ENCODE measurements at places on chromosomes 3 and 15.

DNA sequence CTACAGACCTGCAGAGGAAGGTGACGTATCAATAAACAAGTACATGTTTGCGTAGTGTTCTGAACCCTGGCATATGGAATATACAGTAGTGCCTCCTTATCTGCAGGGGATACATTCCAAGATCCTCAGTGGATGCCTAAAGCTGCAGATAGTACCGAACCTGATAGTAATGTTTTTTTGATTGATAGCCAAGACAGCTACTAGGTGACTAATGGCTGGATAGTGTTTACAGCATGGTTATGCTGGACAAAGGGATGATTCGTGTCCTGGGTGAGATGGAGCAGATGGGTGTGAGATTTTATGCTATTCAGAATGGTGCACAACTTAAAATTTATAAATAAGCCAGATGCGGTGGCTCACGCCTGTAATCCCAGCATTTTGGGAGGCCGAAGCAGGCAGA lies 55.8 kb upstream of the IGF2BP2 start:
- DNase-seq = no peak

- DNase-seq = peak; percentile 71
Observed at GRCh38 chr3:74845081-74845480, 230.6 kb upstream of the CNTN3 start.

GRCh38 chr3:127684871-127685707 lies 12.3 kb downstream of the ABTB1 start:
- DNase-seq = no peak

DNA sequence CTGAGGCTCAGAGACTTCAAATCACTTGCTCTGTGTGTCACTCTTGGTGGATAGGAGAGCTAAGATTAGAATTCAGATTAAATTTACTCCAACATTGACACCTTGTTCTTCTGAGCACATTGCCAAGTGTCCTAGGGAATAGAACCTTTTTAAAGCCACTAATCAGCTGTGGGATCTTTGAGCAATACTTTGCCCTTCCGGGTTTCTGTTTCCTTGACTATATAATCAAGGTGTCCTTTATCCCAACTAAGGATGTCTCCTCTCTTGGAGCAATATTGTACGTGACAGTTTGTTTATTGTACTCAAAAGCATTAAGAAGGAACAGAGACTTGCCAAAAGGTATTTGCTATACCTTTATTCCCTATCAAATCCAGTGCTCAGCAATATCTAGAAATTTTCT lies 170.9 kb upstream of the CADPS start:
- no peak for DNase-seq

GRCh38 chr3:131328721-131329120 lies 52.9 kb upstream of the NUDT16 start:
- no peak for DNase-seq

GRCh38 chr3:44048196-44048924 lies 193.3 kb upstream of the TOPAZ1 start:
- DNase-seq = peak; percentile 52

DNA sequence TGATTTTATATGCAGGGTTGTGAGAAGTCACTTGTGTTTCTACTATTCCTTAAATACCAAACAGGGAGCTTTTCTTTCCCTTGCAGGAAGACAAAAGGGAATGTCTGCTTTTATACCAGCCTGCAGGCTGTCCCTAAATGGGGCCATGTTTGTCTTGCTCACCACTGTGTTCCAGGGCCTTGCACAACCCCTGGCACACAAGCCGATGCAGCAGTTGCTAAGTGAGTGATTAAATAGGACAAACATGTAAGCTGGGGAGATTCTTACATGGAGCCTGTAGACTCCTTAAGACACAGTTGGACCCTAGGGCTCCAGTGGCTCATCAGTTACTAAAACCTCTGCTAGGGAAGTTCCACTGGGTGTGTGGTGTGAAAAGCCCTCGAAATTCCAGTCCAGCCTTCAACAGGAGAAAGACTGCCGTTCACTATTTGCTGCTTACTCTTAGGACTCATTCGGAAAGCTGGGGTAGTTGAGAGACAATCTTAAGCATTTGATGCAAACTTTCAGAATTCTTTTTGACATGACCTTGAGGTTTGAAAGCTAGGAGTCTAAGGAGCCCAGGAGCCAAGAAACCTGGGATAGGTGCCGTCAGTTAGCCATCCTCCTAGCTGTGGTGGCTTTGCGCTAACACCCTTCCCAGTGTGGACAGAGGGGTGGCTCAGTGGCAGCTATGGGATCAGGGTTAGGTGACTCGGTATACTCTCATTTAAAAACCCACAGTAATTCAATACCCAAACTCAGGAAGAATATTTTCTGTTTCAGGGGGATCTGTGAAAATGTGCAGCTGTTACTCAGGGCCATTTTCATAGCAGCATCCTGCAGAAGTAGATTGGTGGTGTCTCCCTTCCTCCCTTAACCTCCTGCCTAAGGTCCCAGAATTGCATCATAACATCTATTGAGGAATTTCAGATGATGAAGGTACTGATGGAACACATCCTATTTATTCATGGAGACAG lies 39.1 kb downstream of the SYNM start:
- DNase-seq = peak; percentile 26

DNA sequence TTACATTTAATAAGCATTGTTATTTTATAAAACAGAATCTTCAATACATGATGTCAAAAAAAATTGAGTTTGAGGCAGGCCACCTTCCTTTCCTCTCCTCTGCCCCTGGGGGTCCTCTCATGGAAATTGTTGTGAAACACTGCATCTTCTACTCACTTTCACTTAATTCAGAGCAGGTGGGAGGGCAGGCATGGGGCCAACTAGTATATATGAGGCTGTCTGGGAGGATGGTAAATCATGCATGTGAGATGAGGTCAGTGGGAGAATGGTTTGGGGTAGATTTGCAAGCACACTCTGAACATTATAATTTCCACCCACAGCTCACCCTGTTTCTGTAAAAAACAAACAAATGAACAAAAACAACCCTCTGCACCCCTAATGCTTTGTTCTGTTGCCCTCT lies 10.4 kb upstream of the CCDC14 start:
- no peak for DNase-seq

- no peak for DNase-seq
Observed at GRCh38 chr3:169564883-169565282, 98.6 kb downstream of the MECOM start.

GRCh38 chr3:172782235-172782634 lies 31.7 kb downstream of the ECT2 start:
- DNase-seq = peak; percentile 3

DNA sequence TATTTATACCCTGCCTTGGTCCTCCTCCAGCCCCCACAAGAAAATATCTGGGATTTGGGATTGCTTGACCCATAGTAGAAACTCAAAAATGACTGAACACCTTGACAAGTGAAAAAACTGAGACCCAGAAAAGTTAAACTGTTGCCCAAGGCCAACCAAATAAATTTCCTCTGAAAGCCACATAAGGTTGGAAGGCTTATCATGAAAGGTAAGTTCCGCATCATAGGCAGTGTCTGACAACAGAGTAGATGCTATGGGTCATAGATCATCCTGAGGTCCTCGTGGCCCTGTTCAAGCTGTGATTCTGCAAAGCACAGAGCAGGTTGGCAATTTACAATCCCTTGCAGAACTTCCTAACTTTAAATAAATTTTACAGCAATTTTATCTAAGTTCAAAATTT lies 140.8 kb upstream of the TSC22D2 start:
- no peak for DNase-seq

DNA sequence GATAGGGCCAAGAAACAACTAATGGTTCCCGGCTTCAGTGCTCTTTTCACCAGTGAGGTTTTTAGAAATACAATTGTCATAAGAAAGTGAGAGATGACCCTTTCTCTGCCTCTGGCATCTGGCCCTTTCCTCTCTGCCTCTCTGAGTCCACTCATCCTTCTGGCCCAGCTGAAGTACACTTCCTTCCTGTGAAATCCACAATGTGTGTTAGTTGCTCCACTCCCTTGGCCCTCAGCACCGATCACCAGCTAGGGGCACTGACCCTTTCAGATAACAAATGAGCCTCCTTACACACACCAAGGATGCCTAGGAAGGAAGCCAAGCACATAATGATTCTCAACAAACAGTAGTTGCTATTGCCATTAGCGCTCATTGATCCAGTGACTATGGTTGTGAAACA lies 2.9 kb upstream of the CAV3 start:
- DNase-seq = no peak

GRCh38 chr3:124767264-124767663 lies 37.0 kb downstream of the UMPS start:
- DNase-seq = no peak

Data from fibroblast of skin of back (primary cell).